CD4-positive, alpha-beta T cell treated with Interferon gamma for 1 hour (primary cell): ENCODE measurements at places on chromosomes 2 and 18.

GRCh38 chr2:99940963-99941362, 201.4 kb downstream of the AFF3 start:
- DNase-seq = no peak

GRCh38 chr2:67437114-67437513, 40.0 kb downstream of the ETAA1 start:
- no peak for DNase-seq

- no peak for DNase-seq
These were observed 37.5 kb downstream of the TTC39C start for GRCh38 chr18:24052053-24052452.

DNA sequence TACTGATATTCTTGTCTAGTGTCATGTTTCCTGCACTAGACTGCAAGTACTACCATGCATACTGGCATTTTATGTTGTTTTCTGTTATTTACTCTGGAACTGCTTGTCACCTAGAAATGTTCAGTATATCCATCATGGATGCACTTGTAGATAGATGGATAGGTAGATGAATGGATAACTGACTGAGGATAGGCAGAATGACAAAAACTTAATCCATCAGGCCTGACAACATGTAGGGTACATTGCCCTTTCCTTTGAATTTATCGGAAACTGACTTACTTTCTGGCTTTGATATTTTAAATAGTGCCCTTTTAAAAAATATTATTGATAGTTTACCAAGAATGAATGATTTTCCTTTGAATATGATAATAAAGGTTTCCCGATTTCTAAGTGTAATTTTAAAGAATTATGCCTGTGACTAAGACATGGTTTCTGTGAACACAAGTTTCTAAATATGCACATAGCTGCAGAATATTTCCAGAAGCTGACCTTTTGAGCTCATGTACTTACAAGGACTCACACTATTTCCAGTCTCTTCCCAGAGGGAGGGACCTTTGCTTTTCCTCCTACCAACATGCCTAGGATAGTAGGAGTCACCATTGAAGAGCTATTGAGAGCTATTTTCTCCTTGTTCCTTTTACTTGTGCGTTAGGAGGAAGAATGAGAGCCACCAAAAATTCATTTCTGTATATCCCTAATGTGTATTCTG, 81.3 kb downstream of the ANKRD12 start:
- DNase-seq = no peak

GRCh38 chr2:53652131-53652530, 115.5 kb upstream of the CHAC2 start:
- no peak for DNase-seq

DNA sequence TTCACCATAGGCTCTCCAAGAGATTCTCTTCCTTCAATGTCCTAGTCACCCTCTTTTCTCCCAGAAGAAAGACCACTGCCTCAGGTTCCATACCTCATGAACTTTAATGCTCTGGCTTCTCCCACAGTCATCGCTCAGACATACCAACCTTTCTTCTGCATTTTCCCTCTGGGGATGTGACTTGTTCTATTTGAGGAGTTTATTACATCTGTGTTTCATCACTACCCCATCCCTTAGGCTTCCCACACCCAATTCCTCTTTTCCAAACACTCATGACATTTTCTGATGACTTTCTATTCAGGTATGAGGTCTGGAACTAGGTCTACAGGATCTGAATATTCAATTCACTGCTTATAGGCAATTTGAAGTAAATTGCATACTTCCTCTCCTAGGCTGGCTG, 298.6 kb upstream of the MAP2 start:
- no peak for DNase-seq

DNA sequence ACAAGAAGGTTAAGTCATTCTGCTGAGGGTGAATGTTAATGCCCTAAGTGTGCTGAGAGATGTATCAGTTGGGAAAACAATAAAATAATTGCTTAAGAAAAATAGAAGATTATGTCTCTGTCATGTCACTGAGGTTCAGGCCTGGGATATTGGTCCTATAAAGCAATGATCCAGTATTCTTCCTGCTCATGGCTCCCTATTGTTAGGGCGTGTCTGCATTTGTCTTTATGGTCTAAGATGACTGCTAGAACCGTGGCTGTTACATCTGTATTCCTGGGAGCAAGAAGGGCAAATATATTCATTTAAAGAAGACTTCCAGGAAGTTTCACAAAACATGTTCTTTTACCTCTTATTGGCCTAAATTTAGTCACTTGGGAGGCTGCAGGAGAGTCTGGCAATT, 125.0 kb downstream of the KCNE4 start:
- DNase-seq = no peak

GRCh38 chr18:32391126-32391525, 79.6 kb downstream of the GAREM1 start:
- DNase-seq = no peak

GRCh38 chr2:237549216-237549615, 17.2 kb upstream of the PRLH start:
- DNase-seq = no peak

- no peak for DNase-seq
These were observed 707 bp downstream of the SALL3 start for GRCh38 chr18:78980279-78980771.

DNA sequence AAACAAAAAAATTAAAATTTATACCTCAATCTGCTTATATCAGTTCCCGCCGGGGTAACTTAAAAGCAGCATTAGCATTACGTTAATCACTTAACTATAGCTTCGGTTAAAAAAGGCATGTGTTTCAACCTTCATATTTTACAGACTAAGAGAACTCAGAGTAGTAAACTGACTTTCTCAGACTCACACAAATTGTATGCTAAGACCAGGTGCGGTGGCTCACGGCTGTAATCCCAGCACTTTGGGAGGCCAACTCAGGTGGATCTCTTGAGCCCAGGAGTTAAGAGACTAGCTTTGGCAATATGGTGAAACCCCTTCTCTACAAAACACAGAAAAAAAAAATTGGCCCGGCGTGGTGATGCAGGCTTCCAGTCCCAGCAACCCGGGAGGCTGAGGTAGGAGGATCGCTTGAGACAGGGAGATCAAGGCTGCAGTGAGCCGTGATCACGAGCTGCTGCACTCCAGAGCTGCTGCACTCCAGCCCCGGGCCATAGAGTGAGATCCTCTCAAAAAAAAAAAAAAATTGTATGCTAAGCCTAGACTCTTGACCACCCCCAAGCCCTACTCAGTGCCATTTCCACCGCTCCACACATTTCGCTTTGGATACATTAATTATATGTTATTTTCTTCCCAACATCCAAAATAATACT, 2.4 kb downstream of the HNRNPLL start:
- no peak for DNase-seq

DNA sequence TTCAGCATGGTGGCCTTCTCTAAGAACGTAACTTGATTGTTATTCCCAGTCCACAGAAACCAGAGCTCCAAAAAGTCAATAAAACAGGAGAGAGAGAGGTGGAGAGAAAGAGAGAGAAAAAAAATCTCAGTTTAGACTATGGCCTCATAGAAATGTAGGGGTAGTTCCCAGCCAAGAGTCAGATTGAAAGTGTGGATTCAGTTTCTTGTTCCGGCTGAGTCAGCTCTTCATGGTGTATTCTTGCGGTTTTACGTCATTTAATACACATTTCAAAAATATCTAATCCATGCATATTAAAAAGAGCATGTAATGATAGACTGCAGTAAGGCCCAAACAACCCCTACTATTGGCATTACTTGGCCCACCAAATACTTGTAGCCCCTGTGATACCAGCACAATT, 303.9 kb downstream of the ETAA1 start:
- no peak for DNase-seq

GRCh38 chr2:38185012-38185491, 109.1 kb upstream of the CYP1B1 start:
- DNase-seq = no peak

- DNase-seq = no peak
These were observed 72.4 kb upstream of the ATP5MC3 start for GRCh38 chr2:175253871-175254270.

GRCh38 chr2:64329848-64330247, 124.1 kb upstream of the LGALSL start:
- DNase-seq = no peak

- DNase-seq = no peak
These were observed 262.2 kb downstream of the HDAC4 start for GRCh38 chr2:239138610-239139009.

DNA sequence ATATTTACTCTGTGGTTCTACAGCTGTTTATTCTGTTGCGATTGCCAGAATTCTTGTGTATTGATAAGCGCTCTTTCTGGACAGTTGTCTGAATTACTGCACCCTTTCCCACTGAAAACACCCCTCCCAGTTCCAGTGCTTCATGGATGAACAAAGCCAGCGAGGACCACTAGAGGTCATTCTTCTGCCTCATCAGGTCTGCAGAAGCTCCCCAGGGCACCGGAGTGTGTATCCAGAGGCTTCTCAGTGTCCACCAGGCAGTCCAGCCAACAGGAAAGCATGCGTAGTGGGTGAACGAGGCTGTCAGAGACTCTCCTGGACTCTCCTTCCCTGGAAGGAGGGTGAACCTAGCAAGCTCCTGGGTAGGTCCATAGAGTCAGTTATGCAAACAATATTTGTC, 40.6 kb upstream of the INHBB start:
- DNase-seq = no peak

DNA sequence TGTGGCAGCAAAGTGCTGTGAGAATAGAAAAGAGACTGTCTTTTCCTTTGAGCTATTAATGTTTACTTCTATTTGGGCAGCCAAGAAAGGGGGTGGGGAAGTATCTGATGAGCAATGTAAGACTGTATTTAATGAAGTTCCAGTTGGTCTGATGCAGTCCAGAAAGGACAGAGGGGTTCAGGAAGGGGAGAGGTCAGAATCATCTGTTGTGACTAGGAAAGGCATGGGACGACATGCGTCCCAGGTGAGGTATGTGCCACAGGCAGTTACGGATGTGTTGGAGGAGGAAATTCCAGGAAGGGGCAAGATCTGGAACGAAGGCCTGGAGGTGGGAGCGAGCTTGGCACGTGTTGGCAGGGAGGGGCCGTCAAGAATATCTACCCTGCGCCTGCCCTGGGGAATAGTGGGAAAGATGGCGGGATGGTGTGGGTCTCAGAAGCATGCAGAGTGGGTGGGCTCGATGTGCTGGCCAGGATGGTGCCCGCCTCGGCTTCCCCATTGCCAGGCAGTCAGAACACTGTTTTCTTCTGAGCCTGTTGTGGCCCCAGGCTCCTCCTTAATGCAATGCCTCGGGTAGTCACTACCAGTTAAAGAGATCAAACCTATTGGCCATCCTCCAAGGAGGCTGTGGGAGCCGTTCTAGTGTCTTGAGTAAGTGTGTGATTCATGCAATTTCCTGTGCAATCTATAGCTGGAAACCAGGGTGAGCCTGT, 57.8 kb upstream of the TXNDC2 start:
- peak; percentile 59 for DNase-seq

DNA sequence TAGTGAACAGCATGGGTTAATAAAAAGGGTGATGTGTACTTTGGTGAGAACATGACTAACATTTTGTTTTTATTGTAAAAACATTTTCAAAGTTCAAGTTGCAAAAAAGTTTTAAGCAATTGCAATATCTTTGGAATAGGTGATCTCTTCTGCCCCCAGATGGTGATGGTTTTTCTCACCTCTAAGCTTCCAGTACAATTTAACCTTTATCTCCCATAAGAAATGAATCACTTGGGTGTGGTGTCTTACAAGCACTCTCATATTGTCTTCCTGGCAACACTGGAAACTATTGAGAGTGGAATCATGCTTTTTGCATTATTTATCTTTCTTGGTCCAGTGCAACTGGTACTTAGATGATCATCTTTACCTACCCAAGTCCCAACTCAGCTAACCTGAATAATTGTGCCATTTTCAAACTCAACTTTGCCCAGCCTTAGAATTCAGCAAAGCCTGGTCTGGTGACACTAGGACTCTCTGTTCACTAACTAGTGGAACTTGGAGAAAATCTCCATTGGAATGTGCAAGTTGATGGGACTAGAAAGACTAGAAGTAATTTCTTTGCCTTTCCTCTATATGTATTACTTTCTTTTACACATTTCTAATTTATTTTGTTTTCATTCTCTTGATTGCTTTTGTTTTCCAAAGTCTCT, 964.7 kb upstream of the ZEB2 start:
- no peak for DNase-seq

- no peak for DNase-seq
These were observed 131.0 kb upstream of the ZEB2 start for GRCh38 chr2:144650907-144651306.

- DNase-seq = no peak
These were observed 11.3 kb upstream of the DES start for GRCh38 chr2:219406861-219407230.

- DNase-seq = no peak
These were observed 886.0 kb upstream of the CDH2 start for GRCh38 chr18:29062921-29063320.

DNA sequence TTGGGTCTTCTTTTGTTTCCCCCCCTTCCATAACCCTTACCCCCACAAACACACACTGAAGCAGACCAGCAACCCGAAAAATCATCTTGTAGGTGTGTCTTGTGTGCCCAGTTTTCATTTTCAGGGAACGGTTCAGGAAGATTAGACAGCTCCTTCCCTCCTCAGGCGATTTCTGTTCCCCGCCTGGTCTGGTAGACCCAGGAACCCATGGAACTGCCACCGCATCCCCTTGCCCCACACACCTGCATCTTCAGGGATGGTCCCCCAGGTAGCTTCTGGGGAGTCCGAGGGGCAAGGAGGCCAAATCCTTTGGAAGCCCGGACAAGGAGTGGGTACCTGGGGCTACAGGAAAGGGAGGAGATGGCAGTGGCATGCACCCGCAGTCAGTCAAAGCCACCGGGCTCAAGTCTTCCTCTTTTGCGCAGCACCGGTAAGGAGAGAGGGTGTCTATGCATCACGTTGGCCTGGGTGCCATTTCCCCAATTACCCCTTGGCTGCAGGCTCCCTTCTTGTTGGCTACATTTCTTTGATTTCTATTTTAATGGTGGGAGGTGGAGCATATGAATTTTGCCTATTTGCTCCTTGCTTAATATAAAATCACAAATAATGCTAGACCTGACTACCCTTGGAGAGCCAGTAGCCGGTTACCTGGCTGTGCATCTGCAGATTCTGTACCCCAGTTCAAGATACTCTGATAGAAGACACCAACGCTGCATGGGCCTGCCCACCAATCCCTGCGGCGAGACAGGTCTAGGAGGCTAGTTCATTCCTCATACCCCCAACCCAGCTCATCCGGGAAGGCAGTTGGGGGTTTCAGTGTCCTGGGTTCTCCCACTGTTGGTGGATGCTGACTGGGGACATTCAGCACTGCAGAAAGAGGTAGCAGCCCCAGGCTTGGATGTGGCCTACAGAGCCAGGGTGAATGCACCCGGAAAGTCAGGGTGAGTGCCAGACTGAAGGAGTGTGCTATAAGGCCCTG, 30.0 kb upstream of the ATP6V1B1 start:
- no peak for DNase-seq

DNA sequence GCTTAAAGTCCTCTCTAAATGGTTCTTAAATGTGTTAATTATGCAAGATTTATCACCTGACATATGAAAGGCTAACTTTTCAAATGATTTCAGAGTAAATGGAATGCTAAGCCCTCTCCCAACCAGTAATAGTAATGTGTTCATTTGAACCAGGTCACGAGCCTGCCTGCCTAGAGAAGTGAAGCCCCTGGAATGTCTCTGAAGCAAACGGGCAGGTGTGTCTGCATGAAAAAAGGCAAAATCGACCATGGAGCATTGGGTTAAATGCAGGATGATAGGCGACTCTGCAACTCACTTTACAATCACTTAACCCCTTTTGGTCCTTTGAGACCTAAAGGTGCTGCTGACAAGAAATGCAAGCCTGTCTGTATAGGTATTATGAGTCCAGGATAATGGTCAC, 798.4 kb upstream of the ACVR2A start:
- no peak for DNase-seq
